ENCODE measurements at places on chromosomes 12 and 14.
A peak's percentile ranks its signal among the peaks of the same experiment; 100 is the strongest.

DNA sequence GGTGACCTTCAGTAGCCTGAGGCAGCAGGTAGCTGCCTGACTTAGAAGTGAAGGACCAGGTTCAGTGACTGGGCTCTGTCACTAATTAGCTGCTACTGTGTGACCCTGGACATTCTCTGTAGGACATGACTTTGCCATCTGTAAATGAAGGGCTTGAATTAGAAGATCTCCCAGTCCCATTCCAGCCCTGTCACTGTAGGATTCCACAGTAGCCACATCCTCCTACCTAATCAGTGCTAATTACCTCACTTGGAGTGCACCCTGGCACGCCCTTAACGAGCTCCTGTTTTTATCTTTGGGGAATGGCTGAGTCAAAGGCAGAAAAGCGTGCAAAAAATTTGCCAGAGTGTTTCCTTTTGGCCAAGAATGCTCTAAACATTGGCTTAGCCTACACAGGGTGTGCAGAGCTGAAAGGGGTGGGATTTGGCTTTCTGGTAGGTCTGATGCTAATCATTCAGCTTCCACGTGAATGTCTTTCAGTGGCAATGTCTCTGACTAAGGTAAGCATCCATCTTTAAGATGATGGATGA lies 6.8 kb downstream of the NTF3 start:
- no peak for DNase-seq
- no peaks in the 10 kb centered on the region for H3K4me1 ChIP-seq
- H3K27me3 ChIP-seq = peaks cover 29% of the 10 kb centered on the region
- no peak overlapping the region for H3K27ac ChIP-seq

DNA sequence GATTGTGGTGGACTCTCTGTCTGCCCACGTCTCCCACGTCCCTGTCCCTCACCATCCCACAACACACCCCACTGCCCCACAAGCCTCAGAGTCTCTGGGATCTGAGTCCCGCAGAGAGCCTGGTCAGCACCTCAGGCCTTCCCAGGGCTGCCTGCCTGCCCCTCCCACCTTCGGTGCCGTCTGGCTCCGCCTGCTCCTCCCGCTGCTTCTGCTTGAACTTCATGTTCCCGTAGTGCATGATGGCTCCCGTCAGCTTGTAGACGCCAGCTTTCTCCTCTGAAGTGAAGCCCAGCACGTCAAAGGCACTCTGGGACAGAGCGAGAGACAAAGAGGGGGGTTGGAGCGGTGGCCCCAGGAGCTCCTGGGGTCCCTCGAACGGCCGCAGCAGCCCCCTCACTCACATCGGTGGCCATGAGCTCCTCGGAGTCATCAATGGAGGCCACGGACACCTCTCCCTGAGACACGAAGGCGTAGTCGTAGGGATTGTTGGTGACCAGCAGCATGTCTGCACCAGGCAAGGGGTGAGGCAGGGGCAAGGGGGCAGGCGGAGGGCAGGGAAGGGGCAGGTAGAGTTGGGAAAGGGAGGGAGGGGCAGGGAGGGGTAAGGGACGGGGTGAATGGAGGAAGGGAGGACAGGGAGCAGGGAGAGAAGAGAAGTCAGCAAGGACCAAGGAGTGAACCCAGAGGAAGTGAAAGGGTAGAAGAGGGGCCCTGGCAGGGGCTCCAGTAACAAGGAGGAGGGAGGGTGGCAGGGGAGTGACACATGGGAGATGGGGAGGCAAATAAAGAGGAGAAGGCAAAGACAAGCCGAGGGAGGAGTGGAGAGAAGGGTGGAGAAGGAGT lies 5.6 kb downstream of the MYH6 start:
- DNase-seq = no peak
- no peaks in the 10 kb centered on the region for H3K4me1 ChIP-seq
- H3K27me3 ChIP-seq = peaks cover 4% of the 10 kb centered on the region
- H3K36me3 ChIP-seq = no peaks in the 10 kb centered on the region

GRCh38 chr12:100197486-100197885 lies 3.1 kb upstream of the ACTR6 start:
- peaks cover 20% of the 10 kb centered on the region for H3K4me1 ChIP-seq
- H3K27me3 ChIP-seq = no peaks in the 10 kb centered on the region
- no peak for DNase-seq
- no peak overlapping the region for H3K27ac ChIP-seq
- H3K4me3 ChIP-seq = no peak overlapping the region

DNA sequence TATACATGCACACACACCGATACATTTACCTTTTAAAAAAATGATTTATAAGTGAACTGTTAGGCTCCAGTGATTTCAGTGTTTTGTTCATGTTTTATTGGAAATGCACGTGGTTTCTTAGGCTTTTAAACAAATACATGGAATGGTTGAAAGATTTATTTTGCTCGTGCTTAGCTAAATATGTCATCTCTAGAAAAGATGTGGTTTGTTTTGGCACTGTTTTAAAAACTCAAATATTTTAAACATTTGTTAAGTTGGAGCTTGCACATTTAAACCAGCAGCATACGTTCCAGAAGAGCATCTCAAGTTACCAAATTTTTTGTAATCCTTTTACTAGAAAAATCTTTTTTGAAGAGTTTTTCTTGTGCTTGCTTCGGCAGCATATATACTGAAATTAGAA lies 44.5 kb downstream of the FOXA1 start:
- no peak overlapping the region for H3K4me3 ChIP-seq
- no peaks in the 10 kb centered on the region for H3K4me1 ChIP-seq
- H3K27ac ChIP-seq = no peak overlapping the region
- no peaks in the 10 kb centered on the region for H3K27me3 ChIP-seq
- DNase-seq = no peak

DNA sequence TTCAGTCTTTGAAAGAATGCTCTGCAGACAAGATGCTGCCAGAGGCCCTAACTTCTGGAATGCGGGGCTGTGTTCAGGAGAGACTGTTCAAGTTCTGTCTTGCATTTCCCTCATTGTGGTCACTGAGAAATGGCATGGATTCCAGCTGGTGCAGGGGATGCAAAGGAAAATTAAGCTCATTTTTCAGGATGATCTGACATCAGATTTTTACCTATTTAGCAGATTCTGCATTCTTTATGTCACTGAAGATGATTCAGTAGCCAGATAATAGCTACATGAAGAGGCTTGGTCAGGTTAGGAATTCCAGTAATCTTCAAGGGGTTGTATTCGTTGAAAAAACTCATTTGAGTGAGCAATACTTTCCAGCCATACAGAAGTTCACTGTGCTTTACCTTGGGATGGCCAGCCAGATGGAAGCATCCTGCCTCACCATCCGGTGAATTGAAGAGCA lies 16.1 kb upstream of the MFAP5 start:
- no peaks in the 10 kb centered on the region for H3K36me3 ChIP-seq
- no peak overlapping the region for H3K27ac ChIP-seq
- no peak overlapping the region for H3K4me3 ChIP-seq
- no peak for DNase-seq
- no peaks in the 10 kb centered on the region for H3K27me3 ChIP-seq
- peaks cover 14% of the 10 kb centered on the region for H3K4me1 ChIP-seq

GRCh38 chr12:64813723-64814122 lies 10.7 kb upstream of the TBC1D30 start:
- no peaks in the 10 kb centered on the region for H3K36me3 ChIP-seq
- DNase-seq = no peak
- no peaks in the 10 kb centered on the region for H3K4me1 ChIP-seq
- H3K27me3 ChIP-seq = peaks cover 42% of the 10 kb centered on the region
- H3K27ac ChIP-seq = no peak overlapping the region
- no peak overlapping the region for H3K4me3 ChIP-seq

- no peak for DNase-seq
- peaks cover 6% of the 10 kb centered on the region for H3K27me3 ChIP-seq
- H3K36me3 ChIP-seq = no peaks in the 10 kb centered on the region
- H3K4me1 ChIP-seq = peaks cover 38% of the 10 kb centered on the region
Observed at GRCh38 chr12:27530157-27530922, 6.3 kb downstream of the PPFIBP1 start.

GRCh38 chr12:107126796-107127481 lies 33.6 kb upstream of the CRY1 start:
- H3K27me3 ChIP-seq = peaks cover 13% of the 10 kb centered on the region
- H3K4me1 ChIP-seq = peaks cover 1% of the 10 kb centered on the region
- H3K27ac ChIP-seq = no peak overlapping the region
- DNase-seq = no peak
- H3K36me3 ChIP-seq = no peaks in the 10 kb centered on the region

DNA sequence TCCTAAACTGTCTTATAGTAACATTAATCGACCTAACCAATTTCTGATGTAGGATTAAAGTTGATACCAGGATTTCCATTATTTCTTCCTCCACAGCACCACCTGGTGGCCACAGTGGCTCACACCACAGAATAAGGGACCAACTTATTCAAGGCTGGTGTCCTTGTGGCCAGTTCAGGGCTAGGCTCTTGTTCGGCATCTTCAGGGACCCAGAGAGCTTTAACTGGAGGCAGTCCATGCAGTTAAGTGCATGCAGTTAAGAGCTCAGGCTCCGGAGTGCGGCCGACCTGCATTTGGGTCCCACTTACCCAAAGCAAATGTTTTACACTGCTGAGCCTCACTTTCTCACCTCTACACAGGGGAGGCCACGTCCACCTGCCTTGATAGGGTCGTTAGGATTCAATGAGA lies 42.0 kb upstream of the GPR68 start:
- H3K4me1 ChIP-seq = peaks cover 17% of the 10 kb centered on the region
- DNase-seq = peak; percentile 87
- peaks cover 98% of the 10 kb centered on the region for H3K36me3 ChIP-seq
- H3K27ac ChIP-seq = peak overlapping the region; percentile 71
- H3K4me3 ChIP-seq = no peak overlapping the region

GRCh38 chr14:102171173-102172020 lies 31.7 kb downstream of the WDR20 start:
- no peak overlapping the region for H3K27ac ChIP-seq
- H3K4me3 ChIP-seq = no peak overlapping the region
- no peak for DNase-seq

- DNase-seq = no peak
- no peaks in the 10 kb centered on the region for H3K4me1 ChIP-seq
- no peak overlapping the region for H3K4me3 ChIP-seq
- no peaks in the 10 kb centered on the region for H3K36me3 ChIP-seq
- no peak overlapping the region for H3K27ac ChIP-seq
Observed at GRCh38 chr12:108449478-108449877, 65.6 kb upstream of the FICD start.

- no peak overlapping the region for H3K4me3 ChIP-seq
- H3K27me3 ChIP-seq = peaks cover 8% of the 10 kb centered on the region
- H3K27ac ChIP-seq = no peak overlapping the region
Observed at GRCh38 chr12:57124261-57124877, 3.9 kb upstream of the LRP1 start.

GRCh38 chr12:113867258-113867657 lies 98.9 kb downstream of the RBM19 start:
- H3K27ac ChIP-seq = no peak overlapping the region
- H3K4me1 ChIP-seq = peaks cover 28% of the 10 kb centered on the region
- H3K36me3 ChIP-seq = peaks cover 82% of the 10 kb centered on the region
- no peaks in the 10 kb centered on the region for H3K27me3 ChIP-seq
- no peak for DNase-seq

DNA sequence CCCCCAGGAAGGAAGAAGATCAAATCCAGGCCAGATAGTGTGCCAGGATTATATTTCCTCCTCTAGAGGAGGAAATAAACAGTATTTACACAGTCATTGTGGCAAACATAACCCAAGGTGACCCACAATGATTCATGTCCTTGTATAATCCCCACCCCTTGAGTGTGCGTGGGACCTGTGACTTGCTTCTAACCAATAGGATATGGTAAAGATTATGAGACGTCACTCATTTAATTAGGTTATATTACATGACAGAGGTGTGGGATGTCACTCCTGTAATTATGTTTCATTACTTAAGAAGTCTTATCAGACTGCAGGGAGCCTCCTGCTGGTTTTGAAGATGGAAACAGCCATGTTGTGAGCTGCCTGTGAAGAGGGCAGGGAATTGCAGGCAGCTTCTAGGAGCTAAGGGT lies 12.2 kb upstream of the CATSPERB start:
- H3K27ac ChIP-seq = no peak overlapping the region
- DNase-seq = no peak
- no peak overlapping the region for H3K4me3 ChIP-seq
- peaks cover 1% of the 10 kb centered on the region for H3K4me1 ChIP-seq
- no peaks in the 10 kb centered on the region for H3K36me3 ChIP-seq

- peak; percentile 33 for DNase-seq
- H3K4me1 ChIP-seq = peaks cover 14% of the 10 kb centered on the region
- H3K27me3 ChIP-seq = peaks cover 61% of the 10 kb centered on the region
- no peaks in the 10 kb centered on the region for H3K36me3 ChIP-seq
Observed at GRCh38 chr12:20369305-20370013, 1.1 kb downstream of the PDE3A start.

DNA sequence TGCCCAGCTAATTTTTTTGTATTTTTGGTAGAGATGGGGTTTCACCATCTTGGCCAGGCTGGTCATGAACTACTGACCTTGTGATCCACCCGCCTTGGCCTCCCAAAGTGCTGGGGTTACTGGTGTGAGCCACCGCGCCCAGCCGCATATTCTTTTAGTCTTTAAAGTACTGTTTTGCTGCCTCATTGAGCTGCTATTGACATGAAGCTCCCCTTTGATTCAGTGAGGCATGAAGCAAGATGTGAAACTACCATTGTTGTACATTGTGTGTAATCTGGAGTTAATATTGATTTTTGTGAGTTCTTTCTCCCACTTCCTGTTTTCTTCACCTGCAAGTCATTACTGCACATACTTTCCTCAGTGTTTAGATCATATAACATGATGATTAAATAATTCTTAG lies 80.8 kb downstream of the MNAT1 start:
- DNase-seq = no peak
- H3K4me1 ChIP-seq = no peaks in the 10 kb centered on the region
- no peak overlapping the region for H3K4me3 ChIP-seq
- peaks cover 41% of the 10 kb centered on the region for H3K36me3 ChIP-seq
- H3K27ac ChIP-seq = no peak overlapping the region
- H3K27me3 ChIP-seq = no peaks in the 10 kb centered on the region

DNA sequence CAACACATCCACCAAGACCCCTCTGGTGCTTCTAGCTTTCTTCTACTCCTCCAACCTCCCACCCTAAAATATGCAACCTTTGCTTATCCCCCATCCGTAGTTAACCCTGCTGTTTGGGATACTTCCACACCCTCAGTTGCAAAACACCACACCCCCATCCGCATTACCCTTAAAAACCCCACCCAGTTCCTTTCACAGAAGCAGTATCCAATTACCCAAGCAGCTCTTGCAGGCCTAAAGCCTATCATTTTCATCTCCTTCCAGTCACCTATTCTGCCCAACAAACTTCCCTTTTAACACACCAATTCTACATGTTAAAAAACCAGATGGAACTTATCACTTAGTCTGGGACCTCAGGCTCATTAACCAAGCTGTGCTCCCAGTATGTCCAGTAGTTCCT lies 88.2 kb downstream of the TMTC3 start:
- H3K27ac ChIP-seq = no peak overlapping the region
- no peaks in the 10 kb centered on the region for H3K27me3 ChIP-seq
- DNase-seq = no peak
- no peak overlapping the region for H3K4me3 ChIP-seq

- H3K4me3 ChIP-seq = no peak overlapping the region
- no peak overlapping the region for H3K27ac ChIP-seq
- DNase-seq = no peak
- H3K27me3 ChIP-seq = peaks cover 47% of the 10 kb centered on the region
- peaks cover 4% of the 10 kb centered on the region for H3K4me1 ChIP-seq
Observed at GRCh38 chr14:94355191-94355794, 32.2 kb upstream of the SERPINA6 start.

All from activated T-cell treated with anti-CD3 and anti-CD28 coated beads, Interleukin-2, amount 50 U/mL, for 24 hours (primary cell).